ENCODE measurements at places on chromosomes 7 and 10. TPM values are rescaled to one million over a fixed set of nuclear protein-coding genes. Genes with fewer than 3 reads are reported as not detected.

Gene ABCB1
- 14.9 TPM for total RNA-seq

Gene SYT15
- 1.6 TPM for total RNA-seq

Gene LLCFC1
- not detected for total RNA-seq

Gene SFTPA1
- total RNA-seq = not detected

Gene RNF32
- total RNA-seq = 0.98 TPM

Gene FGF8
- not detected for total RNA-seq

Gene IDI2
- not detected for total RNA-seq

Gene BTBD16
- total RNA-seq = 0.29 TPM

Gene SFRP4
- 27.2 TPM for total RNA-seq

Gene OR13A1
- not detected for total RNA-seq

Gene EZH2
- total RNA-seq = 2.1 TPM

Gene GALNT17
- 9.9 TPM for total RNA-seq

Gene GJD4
- total RNA-seq = not detected

Gene AOC1
- not detected for total RNA-seq

Gene NXPH1
- total RNA-seq = not detected

Gene DIP2C
- 20.3 TPM for total RNA-seq

Gene SEMA3A
- 2.9 TPM for total RNA-seq

Gene GFRA1
- total RNA-seq = 98.5 TPM

Gene FAM241B
- 6.2 TPM for total RNA-seq

Gene UPK3BL2
- 5.1 TPM for total RNA-seq

Gene PLAU
- total RNA-seq = 4.2 TPM

Gene TMEM176A
- total RNA-seq = 42.6 TPM

Gene SPDYE16
- total RNA-seq = 0.73 TPM

Gene FAM25C
- total RNA-seq = not detected

Gene GRM8
- total RNA-seq = not detected

Gene OR9A2
- not detected for total RNA-seq

Gene ALDH18A1
- 38.2 TPM for total RNA-seq

Gene CREB3L2
- 40.5 TPM for total RNA-seq

Gene MRLN
- not detected for total RNA-seq

Gene LIPA
- total RNA-seq = 67.2 TPM

Gene SLC26A4
- 1.3 TPM for total RNA-seq

Gene ZNF467
- 6.3 TPM for total RNA-seq

Gene OGDH
- 46.2 TPM for total RNA-seq

Gene HTR7
- 1.8 TPM for total RNA-seq

Gene FRMD4A
- 27.5 TPM for total RNA-seq

Gene HOXA9
- 7.5 TPM for total RNA-seq

Gene MYL10
- total RNA-seq = not detected

Gene ELFN1
- total RNA-seq = 0.59 TPM

Gene PCLO
- total RNA-seq = 5.9 TPM

Gene KLF14
- 0.80 TPM for total RNA-seq

Gene ELOVL3
- 0.66 TPM for total RNA-seq

Gene SPDYE2
- not detected for total RNA-seq

All from breast epithelium (tissue), 4 donors.